ACHN (cell line): ENCODE measurements at places on chromosomes 7 and 10.

DNA sequence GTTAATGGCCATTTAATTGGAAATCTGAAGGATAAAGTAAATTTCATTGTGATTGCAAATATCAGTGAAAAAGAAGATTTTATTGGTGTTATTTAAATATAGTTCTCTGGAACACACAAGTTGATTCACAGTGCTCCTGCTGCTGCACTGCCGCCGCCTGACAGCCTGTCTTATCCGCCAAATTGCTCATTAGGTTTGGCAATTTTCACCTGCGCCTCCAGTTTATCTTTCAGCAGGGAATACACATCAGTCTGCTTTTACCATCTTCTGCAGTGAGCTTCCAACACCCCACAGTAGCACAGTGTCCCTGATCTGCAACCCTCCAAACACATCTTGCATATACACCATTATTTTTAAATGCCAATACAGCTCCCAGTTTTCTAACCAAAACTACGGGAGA is 308.3 kb downstream of the PARD3 start:
- DNase-seq = no peak

DNA sequence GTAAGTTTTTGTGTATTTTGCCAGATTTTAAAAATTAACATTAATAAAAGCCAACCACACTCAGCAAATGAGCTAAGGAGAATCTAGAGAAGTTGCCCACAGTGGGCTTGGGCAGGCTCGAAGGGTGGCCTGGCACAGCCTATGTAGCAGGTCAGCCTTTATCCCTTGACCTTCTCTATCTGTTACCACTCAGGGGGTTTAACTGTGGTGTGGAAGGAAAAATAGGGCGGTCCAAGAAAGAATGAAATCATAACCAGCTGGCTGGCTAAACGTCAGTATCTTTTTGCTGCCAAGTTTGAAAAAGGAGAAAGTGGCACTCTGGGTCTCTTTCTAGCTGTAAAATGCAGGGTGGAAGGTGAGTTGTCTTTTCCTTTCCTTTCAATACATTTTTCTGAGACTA is 130.3 kb upstream of the ASAH2 start:
- no peak for DNase-seq

- DNase-seq = peak; percentile 64
Observed at GRCh38 chr7:6317797-6318438, 45.5 kb upstream of the CYTH3 start.

DNA sequence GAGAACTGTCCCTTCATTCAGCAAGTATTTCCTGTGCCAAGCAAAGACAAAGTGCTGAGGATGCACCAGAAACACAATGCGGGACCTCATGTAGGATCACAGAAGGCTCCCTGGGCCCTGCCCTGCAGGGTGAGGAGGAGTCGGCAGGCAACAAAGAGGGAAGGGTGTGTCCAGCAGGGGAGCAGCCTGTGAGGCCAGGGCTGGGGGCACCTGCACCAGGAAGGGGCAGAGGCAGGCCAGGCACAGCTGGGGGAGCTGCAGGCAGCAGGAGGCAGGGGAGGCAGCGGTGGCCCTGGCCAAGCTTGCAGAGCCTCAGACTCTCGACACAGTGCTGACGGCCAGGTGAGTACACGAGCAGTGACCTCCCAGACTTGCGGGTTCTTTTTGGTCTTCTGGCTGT is 123.3 kb downstream of the SLIT1 start:
- DNase-seq = no peak

DNA sequence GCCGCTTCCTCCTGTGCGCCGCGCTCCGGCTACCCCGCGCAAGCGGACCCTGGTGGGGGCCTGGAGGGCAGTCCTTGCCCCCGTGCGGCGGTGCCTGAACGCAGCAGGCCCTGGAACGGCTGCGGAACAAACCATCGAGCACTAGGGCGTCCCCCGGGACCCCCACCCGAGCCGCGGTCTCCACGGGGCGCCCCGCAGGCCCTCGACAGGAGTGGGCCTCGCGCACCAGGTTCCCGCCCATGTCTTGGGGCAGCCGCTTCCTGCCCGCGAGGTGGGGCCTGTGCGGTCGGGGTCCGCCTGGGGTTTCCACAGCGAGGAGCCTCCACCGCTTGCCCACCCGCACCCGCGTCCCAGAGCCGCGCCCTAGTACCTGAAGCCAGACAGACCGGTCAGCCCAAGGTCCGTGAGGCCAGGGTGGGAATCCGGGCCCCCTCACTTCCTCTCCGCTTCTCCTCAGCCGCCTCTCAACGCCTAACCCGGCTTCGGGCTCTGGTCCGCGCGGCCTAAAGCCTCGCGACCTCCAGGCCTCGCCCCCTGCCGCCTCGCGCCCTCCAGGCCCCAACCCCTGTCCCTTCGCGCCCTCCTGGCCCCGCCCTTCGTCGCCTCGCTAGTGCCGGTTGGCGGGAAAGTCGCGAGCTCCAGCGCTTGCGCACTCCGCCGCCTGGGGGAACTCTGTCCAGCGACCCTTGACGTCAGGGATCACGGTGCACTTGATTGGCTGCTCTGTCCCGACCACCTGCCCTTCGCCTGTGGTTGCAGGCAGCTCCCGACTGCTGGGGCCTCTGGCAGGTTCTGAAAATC is 7.0 kb upstream of the GBX1 start:
- DNase-seq = no peak

DNA sequence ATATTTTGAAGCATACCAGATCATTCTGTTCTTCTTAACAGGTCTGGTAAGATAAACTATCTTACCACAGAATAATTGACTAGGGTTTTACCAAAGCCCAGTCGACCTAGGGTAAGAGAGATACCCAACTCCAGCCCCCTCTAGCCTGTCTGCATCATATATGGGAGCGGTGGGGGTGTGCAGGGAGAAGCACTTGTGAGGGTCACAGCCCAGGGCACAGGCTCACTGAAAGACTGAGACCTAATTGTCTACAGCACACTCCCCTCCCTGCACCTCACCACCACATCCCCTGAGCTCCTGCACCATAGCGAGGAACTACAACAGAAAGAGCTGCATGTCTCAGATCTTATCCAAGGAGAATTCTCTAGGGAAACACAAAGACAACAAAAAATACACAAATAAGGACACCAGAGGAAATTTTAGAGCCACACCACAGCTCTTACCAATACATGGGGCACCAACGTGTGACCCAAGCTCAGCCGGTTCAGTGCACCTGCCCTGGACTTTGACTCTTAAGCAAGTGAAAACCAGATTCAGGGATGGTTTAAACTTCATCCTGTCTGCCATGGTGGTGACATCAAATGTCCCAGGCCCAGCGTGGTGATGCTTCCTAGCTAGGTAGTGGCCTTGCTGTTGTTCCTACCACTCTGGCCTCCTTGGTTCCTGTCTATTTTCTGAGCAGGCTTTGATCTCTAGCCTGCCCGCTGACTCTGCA is 150.8 kb downstream of the HERPUD2 start:
- DNase-seq = no peak

DNA sequence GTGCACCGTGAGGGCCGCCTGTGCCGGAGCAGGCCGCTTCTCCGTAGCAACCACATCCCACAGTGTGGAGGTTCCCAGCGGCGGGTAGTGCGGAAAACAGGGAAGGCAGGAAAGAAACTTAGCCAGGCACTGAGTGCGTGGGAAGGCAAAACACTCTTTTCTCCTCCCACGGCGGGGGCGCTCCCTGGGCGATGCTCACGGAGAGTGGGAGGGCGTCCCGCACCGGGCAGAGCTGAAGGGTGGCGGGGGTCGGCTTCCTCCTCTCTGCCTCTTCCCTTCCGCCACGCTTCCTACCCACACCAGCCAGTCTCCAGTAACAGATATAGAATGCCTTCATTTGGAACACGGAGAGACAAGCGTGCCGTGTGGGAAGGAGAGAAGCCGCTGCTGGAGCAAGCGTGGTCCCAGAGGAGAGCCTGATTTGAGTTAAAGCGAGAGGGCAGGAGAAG is 252.5 kb downstream of the PAXIP1 start:
- DNase-seq = no peak

DNA sequence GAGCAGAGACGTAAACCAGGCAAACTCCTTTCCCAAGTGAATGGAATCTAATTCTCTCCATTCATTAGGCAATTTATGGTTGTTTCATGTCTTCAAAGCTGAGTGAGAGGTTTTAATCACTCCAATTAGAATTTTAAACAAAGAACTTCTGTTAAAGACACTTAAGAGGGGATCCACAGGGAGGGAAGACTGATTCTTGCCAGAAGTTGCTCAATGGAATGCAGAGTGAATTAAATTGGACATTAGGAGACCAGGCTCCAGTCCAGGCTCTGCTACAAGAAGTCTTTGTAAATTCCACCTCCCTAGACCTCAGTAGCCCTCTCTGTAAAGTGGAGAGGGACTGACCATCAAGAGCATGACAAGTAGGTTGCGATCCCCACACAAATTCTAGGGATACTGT is 130.7 kb upstream of the TMEM72 start:
- DNase-seq = no peak

DNA sequence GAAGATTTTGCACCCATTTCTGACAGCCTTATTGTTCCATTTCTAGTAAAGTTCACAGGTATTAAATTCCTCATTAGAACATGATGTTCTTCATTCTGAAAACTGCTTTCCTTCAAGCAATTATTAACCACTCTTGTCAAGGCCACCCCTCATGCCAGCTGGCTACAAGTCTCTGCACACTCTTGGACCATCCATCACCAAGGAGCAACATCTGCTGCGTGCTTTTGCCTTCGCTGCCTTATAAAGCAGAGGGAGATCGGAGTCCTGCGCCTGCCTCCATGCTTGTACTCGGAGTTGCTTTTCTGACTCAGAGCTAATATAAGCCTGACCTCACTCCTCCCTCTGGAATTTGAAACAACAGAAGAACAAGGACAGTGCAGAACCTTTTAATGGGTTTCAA is 529.9 kb upstream of the DPP6 start:
- DNase-seq = no peak

GRCh38 chr7:23469150-23469960 is 936 bp downstream of the IGF2BP3 start:
- no peak for DNase-seq

DNA sequence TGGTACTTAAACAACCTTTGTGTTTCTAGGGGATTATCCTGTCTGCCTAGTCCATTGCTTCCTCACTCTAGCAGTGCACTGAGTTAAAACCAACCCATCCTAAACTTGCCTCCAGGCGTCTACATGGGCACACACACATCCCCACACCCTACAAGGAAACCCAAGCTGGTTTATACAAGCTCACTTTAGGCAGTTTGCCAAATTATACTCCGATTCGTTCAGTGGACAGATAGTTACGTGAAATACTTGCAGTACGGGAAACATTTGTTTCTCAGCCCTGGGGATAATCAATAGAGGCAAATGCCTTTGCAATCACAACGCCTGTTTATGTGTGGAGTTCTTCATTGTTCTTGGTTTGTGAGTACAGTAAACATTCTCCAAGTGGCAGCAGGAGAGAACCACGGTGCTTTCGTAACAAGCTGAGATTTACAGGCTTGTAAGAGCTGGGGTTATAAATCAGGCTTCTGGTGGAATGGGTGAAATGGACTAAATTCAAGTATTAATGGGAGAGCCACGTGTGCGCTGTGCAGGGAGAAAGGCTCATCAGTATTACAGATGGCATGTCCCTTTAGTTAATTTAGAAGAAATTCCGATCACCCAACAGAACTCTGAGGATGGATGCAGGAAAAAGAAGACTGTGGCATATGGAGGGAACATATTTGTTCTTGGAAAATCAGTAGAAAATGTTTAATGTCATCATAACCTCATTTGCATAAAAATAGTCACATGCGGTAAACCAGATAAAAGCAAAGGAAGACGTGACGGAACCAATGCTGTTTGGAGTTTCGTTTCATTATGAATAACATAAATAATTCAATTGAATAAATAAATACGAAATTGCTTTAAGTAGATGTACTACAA is 217.1 kb downstream of the GALNT17 start:
- no peak for DNase-seq

- DNase-seq = no peak
Observed at GRCh38 chr7:22138106-22138505, 192.4 kb upstream of the CDCA7L start.

GRCh38 chr10:101839416-101840063 is 4.1 kb downstream of the KCNIP2 start:
- DNase-seq = peak; percentile 51

GRCh38 chr7:54885285-54885684 is 126.3 kb upstream of the SEC61G start:
- DNase-seq = no peak

- DNase-seq = no peak
Observed at GRCh38 chr7:81469153-81469868, 300.5 kb downstream of the HGF start.

DNA sequence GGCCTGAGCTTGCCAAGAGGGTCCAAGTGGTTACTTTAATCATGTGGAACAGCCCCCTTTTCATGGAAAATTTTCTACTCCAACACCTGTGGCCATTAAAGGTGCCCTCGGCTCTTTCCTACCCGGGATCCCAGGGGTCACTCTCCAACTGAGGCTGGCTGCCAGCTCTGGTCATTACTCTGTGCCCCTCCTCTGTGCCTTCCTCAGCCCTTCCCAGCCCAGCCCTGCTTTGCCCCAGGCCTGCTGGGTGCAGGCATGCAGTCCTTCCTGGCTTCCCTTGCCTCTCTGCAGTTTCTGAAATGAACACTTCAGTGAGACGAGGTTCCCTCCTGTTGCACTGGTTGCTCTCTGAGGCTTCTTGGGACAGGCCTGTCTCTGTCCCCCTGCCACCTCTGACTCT is 951.1 kb upstream of the ZNF722 start:
- DNase-seq = no peak

DNA sequence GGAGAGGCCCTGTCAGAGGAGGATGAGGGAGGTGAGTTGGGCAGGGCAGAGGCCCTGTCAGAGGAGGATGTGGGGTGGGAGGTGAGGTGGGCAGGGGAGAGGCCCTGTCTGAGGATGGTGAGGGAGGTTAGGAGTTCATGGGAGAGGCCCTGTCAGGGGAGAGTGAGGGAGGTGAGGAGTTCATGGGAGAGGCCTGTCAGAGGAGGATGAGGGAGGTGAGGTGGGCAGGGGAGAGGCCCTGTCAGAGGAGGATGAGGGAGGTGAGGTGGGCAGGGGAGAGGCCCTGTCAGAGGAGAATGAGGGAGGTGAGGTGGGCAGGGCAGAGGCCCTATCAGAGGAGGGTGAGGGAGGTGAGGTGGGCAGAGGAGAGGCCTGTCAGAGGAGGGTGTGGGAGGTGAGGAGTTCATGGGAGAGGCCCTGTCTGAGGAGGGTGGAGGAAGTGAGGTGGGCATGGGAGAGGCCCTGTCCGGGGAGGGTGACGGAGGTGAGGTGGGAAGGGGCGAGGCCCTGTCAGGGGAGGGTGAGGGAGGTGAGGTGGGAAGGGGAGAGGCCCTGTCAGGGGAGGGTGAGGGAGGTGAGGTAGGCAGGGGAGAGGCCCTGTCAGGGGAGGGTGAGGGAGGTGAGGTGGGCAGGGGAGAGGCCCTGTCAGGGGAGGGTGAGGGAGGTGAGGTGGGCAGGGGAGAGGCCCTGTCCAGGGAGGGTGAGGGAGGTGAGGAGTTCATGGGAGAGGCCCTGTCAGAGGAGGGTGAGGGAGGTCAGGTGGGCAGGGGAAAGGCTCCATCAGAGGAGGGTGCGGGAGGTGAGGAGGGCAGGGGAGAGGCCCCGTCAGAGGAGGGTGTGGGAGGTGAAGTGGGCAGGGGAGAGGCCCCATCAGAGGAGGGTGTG is 73.7 kb downstream of the INPP5A start:
- no peak for DNase-seq

- no peak for DNase-seq
Observed at GRCh38 chr10:21052709-21053104, 155.6 kb upstream of the NEBL start.
